ENCODE measurements at places on chromosomes 1 and 21. TPM values are rescaled to one million over a fixed set of nuclear protein-coding genes. Genes with fewer than 3 reads are reported as not detected.

The OLIG2 gene
- total RNA-seq: not detected

The TIPRL gene
- total RNA-seq: 24.3 TPM

The CAMK2N1 gene
- total RNA-seq: 8.2 TPM

DNA sequence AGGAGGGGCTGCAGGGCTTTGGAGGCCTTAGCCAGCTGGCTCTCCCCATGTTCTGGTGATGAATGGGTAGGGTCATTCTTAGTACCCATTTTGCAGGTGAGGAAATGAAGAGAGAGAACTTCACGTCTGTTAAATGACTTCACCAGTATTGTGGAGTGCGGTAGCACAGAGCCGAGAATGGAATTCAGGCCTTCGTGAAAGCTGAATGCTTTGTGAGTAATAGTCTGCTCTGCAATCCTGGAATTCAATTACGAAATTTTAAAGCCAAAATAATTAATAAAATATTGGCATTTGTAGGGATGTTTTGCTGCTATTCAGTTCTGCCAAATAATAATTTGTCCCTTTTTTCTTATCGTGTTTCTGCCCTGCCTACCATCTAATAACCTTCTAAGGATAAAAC, 197.7 kb downstream of the GREM2 start:
- DNase-seq: no peak

DNA sequence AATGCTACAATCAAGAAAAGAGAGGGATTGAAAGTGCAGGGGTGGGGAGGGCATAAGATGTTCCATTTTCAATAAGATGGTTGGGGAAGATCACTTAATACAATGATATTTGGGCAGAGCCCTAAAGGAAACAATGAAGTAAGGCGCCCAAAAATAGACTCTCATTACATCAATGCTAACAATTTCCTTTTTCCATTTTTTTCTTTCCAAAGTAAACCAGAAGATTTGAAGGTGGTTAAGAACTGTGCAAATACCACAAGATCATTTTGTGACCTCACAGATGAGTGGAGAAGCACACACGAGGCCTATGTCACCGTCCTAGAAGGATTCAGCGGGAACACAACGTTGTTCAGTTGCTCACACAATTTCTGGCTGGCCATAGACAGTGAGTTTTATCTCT, 16.8 kb downstream of the IFNAR2 start:
- DNase-seq: no peak

DNA sequence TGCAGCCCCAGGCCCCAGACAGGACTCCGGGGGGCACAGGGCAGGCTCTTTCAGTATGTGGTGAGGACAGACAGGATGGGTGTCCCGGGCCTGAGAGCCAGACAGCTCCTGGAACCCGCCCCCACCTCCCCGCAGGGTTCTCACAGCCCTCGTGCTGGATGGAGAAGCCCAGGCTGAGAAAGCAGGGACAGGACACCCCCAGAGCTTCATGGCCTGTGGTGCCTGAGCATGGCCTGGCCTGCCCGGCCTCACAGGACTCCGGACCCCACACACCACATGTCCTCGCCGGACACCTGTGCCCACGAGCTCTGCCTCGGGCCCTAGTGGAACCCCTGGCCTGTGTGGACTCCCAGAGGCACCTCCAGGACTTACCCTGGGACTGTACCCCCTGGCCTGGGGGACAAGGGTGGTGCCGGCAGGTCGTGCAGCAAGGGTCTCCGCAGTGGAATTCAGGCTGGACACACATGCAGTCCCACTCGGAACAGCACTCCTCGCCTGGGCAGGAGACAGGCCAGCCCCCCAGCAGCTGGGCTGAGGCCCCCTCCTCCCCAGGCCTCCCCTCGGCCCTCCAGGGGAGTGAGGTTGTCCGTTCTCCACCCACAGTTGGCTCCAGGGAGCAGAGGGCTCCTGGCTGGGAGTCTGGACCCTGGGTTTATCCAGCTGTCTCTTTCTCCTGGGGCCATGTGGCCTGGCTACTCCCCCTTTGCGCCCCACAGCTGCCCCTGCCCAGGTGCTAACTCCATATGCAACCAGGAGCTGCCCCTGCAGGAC, 1.2 kb downstream of the TNFRSF18 start:
- DNase-seq: no peak

GRCh38 chr1:106022312-106022902, 1034.1 kb upstream of the PRMT6 start:
- DNase-seq: no peak

GRCh38 chr21:27418346-27418745, 451.5 kb upstream of the ADAMTS5 start:
- DNase-seq: no peak

DNA sequence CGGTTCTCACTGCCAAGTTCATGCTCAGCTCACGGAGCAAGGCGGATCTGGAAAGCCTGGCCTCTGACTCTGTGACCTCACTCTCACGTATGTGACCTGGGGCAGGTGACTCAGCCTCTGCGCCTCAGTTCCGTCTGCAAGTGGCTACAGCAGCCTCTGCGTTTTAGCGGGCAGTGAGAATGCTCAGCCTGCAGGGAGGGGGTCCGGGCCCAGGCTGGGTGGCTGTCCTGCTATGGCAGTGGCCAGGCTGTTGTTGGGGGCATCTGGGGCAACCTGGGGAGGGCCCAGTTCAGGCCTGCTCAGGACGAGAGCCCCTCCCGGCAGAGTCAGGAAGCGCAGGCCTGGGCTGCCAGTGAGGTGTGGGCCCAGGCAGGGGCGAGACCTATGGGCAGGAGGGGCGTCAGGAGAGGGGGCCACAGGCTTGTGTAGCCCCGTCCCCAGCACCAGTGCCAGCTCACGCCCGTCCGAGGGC, 27.9 kb downstream of the ARHGEF16 start:
- no peak for DNase-seq

DNA sequence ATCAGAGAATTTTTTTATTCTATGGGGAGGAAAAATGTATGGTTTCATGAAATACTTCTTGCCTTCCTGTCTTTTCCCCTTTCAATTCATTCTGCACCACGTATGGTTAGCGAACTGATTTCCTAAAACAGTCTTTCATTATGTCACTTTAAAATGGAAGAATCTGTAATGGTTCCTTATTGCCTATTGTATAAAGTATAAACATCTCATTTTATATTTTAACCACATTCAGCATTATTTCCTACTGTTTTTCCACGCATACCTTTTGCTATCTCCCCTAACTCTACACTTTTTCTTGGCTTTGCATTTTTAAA, 232.3 kb upstream of the B3GALT2 start:
- no peak for DNase-seq

DNA sequence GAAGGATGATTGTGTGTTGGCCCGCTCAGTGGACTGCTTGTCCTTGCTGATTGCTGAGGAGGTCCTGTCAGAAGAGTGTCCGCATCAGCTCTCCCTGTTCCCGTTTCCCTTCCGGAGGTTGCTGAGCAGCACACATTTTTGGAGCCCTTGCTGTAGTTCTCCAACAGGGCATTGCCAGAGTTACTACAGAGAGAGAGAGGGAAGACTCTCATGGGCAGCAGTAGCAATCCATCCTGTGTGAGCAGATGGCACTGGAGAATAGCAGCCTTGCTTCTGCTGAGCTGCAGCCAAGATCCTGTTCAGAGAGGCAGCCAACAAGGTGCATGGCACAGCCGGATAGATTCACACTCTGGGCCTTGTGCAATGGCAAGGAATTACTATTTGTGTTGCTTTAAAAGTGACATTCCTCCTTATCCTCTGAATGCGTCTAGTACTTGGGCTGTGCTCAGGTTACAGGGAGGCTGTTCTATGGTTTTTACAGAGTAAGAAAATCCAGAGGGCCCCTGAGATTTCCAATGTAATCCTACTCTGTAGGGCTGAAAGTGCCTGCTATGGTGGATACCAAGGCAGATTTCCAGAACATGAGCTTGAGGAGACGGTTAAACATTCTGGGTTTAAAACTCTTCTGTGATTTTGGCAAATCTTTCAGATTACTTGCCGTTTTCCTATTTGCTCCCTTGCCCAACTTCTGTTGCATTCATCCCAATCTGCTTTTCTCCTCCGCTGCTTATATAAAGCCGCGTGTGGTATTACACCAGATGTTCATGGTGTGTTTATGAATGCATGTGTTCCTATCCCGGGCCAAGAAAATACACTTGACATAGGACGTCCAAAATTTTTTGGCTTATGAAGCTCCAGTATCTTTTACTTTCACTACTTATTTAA, 27.4 kb downstream of the AK4 start:
- DNase-seq: no peak

- DNase-seq: no peak
These were observed 20.6 kb upstream of the TTC34 start for GRCh38 chr1:2821966-2822620.
